ENCODE measurements at places on chromosomes 6 and 20.

GRCh38 chr6:4018924-4019236 lies 60.1 kb downstream of the FAM217A start:
- DNase-seq: no peak

- DNase-seq: no peak
Observed at GRCh38 chr20:63956664-63957003, 418 bp upstream of the UCKL1 start.

DNA sequence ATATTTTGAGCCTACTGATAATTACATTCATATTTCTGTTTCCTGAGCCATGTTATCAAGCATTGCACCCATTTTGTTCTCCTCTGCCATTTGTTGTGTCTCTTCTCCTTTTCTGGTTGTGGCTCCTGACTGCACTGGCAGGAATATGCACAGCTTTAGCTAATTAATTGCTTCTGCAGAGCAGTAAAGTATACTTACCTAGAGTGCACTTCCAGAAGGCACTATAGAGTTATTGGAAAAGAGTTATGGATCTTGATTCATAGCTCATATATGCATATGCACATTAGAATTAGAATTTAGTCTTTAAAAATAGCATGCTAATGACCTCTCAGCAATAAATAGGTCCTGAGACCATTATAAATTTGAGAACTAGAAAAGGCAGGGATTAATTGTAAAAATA lies 262.6 kb downstream of the NKAIN2 start:
- no peak for DNase-seq

GRCh38 chr6:70839286-70840266 lies 117.3 kb downstream of the B3GAT2 start:
- no peak for DNase-seq

DNA sequence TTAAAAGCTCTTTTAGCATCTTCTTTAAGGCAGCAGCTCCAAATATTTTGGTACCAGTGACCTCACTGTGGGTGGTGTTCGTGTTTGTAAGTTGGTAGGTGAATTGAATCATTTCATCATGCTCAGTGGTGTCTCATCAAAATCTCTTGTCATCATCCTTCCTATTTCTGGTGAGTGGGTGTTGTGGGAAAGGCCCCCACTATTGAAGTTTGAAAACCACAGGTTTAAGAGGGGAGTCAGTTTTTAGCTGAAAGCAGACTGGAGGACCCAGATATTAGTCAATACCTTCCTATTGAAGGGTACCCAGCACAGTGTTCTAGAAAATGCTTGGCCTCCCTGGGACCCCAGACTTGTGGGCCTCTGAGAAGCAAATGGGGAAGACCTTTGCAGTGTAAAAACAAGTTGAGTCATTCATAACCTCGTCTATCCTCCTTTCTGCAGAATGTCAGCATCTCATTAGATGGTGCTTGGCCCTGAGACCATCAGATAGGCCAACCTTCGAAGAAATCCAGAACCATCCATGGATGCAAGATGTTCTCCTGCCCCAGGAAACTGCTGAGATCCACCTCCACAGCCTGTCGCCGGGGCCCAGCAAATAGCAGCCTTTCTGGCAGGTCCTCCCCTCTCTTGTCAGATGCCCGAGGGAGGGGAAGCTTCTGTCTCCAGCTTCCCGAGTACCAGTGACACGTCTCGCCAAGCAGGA lies 3.7 kb downstream of the PIM1 start:
- no peak for DNase-seq

- DNase-seq: no peak
Observed at GRCh38 chr20:5171064-5171789, 44.4 kb downstream of the CDS2 start.

- DNase-seq: no peak
Observed at GRCh38 chr6:54361188-54361587, 52.9 kb downstream of the TINAG start.

GRCh38 chr6:145075425-145075824 lies 659.9 kb downstream of the EPM2A start:
- DNase-seq: no peak

- no peak for DNase-seq
Observed at GRCh38 chr6:139625998-139626975, 251.8 kb upstream of the CITED2 start.

GRCh38 chr20:1616858-1617434 lies 2.9 kb downstream of the SIRPB1 start:
- no peak for DNase-seq

DNA sequence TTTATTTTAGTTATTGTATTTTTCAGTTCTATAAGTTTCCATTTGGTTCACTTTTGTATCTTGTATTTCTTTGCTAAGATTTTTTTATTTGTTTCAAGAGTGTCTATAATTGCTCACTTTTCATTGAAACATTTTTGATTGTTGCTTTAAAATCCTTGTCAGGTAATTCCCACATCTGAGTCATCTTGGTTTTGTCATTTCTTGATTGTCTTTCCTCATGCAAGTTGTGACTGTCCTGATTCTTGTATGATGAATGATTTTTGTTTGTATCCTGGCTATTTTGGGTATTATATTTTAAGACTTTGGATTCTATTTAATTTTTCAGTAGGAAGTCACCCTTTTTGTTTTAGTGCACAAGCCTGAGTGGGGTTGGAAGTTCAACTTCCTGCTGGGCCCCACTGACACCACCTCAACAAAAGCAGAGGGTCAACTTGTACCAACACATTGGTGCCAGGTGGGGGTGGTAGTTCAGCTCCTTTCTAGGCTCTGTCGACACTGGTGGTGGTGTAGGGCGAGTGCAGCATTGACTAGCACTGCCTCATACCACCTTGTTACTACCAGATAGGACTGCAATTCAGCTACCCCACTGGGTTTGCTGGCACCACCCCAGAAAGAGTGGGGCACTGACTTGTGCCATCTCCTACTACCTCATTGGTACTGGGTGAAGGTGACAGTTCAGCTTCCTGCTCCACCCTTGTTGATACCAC lies 8.8 kb downstream of the RSPH3 start:
- no peak for DNase-seq

DNA sequence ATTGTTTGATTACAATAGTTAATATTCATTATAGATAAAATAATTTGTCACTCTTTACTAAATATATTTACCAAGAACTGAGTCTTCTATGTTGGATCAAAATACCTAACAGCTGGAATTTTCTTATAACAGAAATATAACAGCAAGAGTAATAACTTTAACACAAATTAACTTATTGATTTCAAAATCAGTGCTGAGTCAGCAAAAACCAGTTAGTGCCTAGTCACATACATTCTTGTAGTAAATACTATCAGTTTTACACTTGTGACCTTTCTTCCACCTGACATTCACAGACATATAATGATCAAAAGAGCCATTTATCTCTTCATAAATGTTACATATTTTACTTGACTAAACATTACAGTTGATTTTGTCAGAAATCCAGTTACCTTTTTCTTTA lies 1141.4 kb upstream of the ADGRB3 start:
- no peak for DNase-seq

- DNase-seq: no peak
Observed at GRCh38 chr6:81793821-81794475, 41.5 kb upstream of the TENT5A start.

DNA sequence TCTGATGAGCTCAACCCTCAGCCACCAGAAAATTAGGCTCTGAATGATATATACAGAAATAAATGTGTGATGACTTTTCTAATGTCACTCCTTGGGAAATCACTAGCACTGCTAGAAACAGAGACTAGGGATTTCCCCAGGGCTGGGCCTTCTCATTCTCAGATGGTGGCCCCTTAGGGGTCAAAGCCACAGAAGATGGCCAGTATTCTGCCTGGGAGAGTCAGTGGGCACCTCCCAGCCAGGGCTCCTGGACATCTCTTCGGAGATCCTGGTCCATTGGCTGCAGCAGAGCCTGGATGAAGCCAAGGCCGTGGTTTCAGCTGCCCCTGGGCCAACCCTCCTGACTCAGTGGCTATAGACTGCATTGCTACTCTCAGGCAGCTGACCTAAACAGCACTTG lies 276.9 kb upstream of the SUPT3H start:
- DNase-seq: no peak

- DNase-seq: no peak
Observed at GRCh38 chr20:10565191-10565921, 108.4 kb downstream of the JAG1 start.

DNA sequence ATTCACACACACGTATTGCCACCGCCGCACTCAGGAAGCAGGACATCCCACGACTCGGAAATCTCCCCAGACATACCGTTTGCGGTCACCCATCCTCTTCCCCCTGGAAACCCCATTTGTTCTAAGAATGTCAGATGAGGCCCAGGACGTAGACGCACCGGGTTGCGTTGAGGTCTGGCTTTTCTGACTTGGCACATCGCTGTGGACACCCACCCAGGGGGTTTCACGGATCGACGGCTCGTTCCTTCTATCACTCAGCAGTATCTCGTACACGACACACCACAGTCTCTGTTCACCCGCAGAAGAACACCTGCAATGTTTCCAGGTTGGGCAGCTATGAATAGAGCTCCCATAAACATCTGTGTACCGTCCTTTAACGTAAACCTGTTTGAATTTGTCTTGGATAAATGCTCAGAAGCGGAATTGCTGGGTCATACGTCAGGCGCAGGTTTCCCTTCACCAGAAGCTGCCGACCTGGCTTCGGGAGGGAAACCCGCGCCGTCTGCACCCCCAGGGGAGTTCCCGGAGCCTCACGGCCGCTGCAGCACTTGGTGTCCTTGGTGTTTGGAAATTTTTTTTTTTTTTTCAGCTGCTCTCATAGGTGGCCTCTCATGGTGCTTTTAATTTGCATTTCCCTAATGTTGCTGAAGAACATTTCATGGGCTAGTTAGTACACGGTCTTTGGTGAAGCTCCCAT lies 9.3 kb upstream of the EEF1A2 start:
- no peak for DNase-seq

- no peak for DNase-seq
Observed at GRCh38 chr6:150046943-150047342, 21.6 kb upstream of the RAET1L start.

GRCh38 chr6:1055015-1055921 lies 256.6 kb upstream of the FOXQ1 start:
- no peak for DNase-seq

DNA sequence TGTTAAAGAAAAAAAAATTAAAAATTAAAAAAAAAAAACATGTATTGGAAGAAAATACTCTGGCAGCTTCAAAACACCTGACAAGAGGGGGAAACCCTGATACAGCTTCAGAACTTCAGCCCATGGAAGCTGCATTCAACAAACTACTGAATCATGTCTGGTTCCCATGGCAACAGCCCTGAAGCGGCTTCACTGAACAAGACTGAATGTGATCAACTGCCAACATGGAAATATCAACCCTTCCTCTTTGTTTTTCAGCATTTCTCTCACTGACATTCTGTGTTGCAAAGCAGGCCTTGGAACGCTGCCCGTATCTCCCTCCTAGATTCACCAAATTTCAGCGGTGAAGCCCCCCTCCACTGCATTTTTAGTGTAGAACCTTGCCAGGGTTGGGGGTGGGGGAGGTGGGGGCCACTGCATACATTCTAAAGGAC lies 91.3 kb upstream of the SHLD1 start:
- DNase-seq: peak; percentile 58

- no peak for DNase-seq
Observed at GRCh38 chr20:64203037-64203777, 39.0 kb downstream of the MYT1 start.

GRCh38 chr20:17933711-17934110 lies 34.9 kb downstream of the SNX5 start:
- DNase-seq: no peak

- DNase-seq: no peak
Observed at GRCh38 chr6:24504287-24504648, 9.5 kb downstream of the ALDH5A1 start.

DNA sequence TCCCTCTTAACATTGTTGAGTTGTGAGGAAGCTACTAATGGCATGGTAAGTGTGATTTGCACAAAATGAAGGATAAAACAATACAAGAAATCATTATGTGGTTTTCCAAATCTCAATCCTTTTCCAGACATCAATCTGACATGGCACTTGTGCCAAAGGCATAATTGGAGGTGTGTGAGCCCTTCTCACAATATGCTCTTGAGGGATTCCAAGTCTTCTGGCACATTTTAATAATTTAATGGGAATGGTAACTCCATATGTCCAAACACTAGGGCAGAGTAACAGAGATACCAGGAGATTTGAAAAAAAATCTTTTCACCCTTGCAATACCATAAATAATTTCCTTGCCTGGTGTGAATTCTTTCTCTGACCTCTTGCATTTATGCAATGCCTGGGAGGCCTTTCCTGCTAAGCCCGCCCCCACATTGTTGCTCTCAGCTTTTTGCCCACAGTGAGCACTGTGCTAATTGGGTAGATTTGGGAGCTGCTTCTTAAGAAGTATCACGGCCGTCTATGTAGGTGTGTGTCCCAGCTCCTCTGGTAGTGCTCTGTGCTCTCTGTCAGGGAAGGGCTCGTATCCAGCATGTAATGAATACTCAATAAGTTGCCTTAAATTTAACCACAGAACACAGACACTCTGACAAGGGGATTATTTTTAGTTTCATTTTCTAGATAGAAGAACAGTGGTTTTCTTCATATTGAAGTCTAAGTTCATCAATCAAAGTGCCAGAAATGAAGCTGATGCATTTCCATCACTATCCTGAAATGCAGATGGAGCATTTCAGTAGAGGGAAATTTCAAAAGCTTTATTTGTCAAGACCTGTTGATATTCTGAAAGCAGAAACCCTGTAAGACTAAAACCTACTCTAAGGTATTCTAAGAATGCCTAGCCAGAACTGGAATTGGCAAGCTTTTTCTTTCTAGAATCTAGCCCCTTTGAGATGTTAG lies 54.4 kb upstream of the CEP85L start:
- DNase-seq: no peak

GRCh38 chr6:119728935-119729334 lies 379.4 kb upstream of the MAN1A1 start:
- DNase-seq: no peak

DNA sequence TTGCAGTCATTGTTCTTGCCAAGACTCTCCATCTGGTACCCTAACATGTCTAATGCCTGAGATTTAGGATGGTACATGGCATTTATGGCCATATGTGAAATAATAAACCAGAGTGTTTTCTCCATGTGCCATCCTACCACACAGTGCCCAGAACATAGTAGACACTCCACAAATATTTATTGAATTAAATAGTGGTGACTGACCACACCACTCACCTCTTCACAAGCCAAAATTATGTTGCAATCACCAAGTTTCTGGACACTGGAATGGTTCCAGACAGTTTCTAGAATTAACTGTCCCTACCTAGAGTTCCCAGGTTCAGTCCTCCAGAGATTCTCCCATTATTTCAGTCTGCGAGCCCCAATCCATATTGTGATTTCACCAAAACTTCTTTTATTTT lies 427.3 kb downstream of the KIF16B start:
- no peak for DNase-seq

GRCh38 chr20:1443085-1443484 lies 23.6 kb downstream of the NSFL1C start:
- DNase-seq: no peak

DNA sequence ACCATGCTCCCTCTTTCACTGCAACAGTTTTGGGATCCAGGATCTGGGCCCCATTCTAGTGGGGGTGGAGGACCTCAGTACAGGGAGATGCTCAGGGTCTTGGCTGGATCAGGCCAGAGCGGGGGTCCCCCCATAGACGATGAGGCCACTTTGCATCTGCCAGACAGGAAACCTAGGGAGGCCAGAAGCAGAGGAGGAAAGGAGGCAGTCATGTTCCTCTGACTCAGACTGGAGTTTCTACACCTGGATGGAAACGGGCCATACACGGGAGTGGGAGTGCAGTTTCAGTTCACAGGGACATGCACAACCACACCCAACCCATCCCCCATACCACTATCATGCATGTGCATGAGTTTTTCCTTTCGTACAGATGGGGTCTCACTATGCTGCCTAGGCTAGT lies 3.6 kb upstream of the EMILIN3 start:
- DNase-seq: no peak

- no peak for DNase-seq
Observed at GRCh38 chr6:119764927-119765681, 415.5 kb upstream of the MAN1A1 start.

- no peak for DNase-seq
Observed at GRCh38 chr6:134331256-134331655, 13.3 kb upstream of the SGK1 start.
